ENCODE measurements at places on chromosomes 4 and X.

GRCh38 chr4:126405369-126405982 lies 1090.7 kb downstream of the FAT4 start:
- DNase-seq, result no peak

GRCh38 chrX:151828439-151829080 lies 84.1 kb upstream of the MAGEA4 start:
- DNase-seq, result no peak

DNA sequence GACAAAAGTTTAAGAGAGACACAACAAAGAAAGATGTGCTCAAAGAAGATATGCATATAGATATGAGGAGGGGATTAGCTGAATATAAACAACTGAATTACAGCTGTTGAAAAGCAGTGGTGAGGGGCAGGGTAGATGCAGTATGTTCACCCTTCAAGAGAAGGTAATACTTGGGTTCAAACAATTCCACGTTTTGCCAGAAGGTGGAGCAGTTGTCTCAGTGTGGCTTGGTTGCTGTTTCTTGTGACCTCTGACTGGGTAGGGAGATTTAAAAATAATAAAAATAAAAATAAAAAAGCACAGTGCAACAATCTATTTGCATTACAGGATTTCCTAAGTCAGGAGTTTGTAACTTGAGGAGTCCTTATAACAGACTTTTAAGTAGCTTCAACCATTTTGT lies 23.3 kb downstream of the PHOX2B start:
- DNase-seq, result no peak

- peak; percentile 54 for DNase-seq
Measured at GRCh38 chr4:7043284-7044136, at the start of gene TADA2B. Gene TADA2B, plus strand, starts transcription at chr4:7043372. Its CDS starts 208 bp downstream, at chr4:7043580.

DNA sequence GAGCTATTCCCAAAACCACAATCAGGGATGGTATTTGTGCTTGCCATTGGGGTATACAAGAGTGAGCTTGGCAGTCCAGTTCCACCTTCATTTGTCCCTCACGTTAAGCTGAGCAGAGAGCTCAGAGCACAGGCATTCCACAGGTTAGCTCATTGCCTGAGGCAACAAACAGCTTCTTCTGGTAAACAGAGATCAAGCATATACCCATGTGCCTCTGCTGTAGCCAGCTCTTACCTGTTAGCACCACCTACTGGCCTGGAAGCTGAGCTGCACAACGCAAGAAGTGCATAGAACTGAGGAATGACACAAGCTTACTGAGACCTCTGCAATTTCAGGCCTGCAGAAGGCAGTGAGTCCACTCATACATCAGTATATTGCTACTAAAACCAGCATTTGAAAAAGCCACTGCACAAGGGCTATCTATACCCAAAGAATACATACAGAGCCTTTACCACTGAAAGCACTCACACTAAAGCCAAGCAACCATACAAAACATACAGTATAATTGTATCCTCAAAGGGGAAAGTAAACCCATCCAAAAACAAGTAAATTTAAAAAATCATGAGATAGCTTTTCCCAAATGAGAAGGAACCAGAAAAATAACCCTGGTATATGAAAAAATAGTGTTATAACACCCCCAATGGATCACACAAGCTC lies 258.3 kb upstream of the GABRA2 start:
- DNase-seq, result no peak

GRCh38 chr4:88352062-88352740 lies 26.5 kb upstream of the HERC6 start:
- DNase-seq, result no peak

DNA sequence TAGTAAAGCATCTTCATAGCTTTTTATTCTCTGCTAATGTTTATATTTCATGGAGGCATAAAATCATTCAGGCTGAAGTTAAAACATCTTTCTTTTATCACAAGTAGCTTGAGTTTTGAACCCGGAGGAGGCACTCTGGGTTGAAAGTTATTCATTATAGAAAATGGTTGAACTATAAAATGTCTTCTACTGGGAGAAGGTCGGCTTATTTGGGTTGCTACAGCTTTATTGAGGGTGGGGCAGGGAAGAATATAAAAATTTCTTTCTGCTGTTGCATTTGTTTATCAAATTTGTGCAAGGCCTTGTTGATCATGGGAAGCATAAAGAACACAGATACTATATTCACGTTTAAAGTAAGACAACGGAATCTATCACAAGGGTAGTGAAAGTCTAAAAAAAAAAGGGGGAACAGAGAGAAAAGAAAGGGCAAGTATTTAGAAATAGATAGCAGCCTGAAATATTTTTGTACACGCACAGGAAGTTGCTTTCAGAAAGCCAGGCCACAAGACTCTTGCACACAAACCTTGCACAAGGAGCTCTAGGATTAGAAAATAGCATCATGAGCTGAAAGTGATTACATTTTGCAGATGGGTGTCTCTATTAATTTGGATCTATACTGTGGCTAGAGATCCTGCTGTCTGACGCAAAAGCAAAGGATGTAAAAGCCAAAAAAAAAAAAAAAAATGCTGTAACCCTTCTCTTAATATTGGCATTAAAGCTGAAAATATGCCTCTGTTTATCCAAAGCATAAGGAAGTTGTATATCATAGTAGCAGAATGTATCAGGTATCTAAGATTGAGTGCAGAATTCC lies 37.2 kb upstream of the FAM9C start:
- no peak for DNase-seq

GRCh38 chrX:103831342-103831802 lies 685 bp downstream of the RAB9B start:
- no peak for DNase-seq

GRCh38 chrX:136635235-136635634 lies 12.7 kb upstream of the CD40LG start:
- DNase-seq, result no peak

GRCh38 chr4:40856840-40857362 lies 107.1 kb downstream of the NSUN7 start:
- peak; percentile 59 for DNase-seq

DNA sequence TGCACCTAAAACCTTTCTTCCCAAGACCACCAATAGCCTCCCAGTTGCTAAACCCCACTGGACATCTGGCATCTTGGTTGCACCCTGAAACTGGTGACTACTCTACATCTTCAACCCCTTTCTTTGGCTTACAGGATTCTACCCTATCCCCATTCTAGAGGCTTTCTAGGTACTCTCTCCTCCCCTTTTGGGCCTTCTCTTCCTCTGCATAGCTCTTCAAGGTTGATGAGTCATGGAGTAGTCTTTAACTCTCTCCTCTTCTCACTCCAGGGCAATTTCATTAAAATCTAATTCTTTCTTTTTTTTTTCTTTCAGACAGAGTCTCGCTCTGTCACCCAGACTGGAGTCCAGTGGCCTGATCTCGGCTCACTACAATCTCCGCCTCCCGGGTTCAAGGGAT lies 16.8 kb downstream of the APOO start:
- DNase-seq, result no peak
